ENCODE measurements at places on chromosomes 7 and 10. TPM values are rescaled to one million over a fixed set of nuclear protein-coding genes. Genes with fewer than 3 reads are reported as not detected.

Gene CPVL
- 0.51 TPM for total RNA-seq

DNA sequence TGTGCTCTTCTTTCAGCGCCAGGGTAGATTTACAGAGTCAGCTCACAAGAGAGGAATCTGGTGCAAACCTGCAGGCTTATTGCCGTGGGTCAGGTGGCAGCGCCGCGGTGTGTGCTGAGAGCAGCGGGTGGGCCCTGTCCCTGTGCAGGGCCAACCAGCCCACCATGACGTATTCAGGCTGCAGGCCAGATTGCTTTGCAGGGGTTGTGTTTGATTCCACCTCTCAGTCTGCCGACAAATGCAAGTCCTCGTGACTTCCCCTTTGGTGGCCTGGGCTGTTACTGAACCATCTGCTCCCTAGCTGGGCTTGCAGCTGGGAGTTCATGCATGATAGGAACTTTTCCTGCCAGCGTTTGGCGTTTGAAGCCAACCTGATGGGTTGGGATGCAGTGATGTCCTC lies 66.7 kb upstream of the LEP start:
- no peak for DNase-seq

DNA sequence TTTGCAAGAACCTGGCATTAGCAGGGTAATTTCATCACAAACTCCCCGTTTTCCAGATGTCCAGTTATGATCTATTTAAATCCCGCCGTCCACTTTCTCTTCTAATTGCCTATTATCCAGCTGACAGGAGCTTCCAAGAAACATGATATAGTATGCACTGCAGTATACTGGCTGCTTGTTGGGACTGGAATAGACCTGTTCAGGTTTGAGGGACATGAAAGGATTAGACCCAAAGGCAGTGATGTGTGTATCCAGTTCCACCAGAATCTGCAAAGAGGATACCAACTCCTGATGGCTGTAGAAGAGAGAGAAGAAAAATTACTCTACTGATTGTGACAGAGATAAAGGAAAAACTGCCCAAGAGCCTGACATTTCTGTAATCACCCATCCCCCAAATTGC lies 8.9 kb downstream of the MSS51 start:
- DNase-seq: no peak

DNA sequence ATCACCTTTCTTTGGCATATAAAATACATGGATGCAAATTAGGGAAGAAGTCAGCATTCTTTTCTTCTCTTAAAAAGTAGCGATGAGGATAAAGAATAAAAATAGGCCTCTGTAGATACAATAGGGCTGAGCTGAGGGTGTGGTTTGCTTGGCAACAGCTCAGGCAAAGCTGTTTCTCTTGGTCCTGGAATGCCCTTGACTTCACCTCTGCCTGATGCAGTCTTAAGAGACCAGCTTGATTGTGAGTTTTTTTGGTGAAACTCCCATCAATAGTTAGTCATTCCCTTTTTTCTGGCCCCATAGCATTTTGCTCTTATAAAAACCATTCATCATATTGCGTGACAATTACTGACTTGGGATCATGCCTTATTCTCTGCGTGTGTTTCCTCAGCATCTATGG lies 42.1 kb upstream of the MKLN1 start:
- DNase-seq: peak; percentile 29

DNA sequence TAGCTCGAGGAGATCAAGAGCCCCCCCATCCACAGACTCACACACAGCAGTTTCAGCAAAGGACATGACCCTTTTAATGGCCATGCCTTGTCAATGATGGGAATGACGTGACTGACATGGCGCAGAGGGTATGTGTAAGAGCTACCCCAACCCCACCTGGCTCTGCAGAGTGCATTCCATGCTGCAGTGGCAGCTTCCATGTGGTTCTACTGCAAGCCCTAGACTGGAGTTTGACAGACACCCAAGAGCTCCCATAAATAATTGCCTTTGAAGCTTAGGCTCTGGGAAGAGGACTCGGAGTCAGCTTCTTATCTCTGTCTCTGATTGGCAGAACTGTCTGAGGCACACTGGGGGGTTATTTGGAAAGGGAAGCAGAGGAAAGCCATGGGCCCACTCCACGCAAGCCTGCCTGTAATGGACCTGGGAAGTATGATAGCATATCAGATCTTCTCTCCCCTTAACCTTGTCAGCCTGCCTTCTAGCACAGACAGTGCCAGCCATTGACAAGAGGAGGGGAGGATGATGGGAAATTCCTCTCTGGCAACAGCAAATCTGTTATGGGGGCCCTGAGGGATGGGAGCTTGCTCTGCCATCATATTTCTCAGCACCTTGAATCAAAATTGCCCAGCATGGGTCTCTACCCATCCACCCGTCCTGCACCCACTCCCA lies 478.5 kb upstream of the PODXL start:
- DNase-seq: no peak

Gene PPP1R9A
- 3.3 TPM for total RNA-seq

Gene ZNF485
- total RNA-seq: 3.5 TPM

- DNase-seq: no peak
These were observed 27.7 kb upstream of the NMT2 start for GRCh38 chr10:15196021-15196834.
